ENCODE measurements at places on chromosomes 12 and 14.
A peak's percentile ranks its signal among the peaks of the same experiment; 100 is the strongest.

GRCh38 chr14:100560471-100560870 is 26.7 kb downstream of the BEGAIN start:
- no peak for DNase-seq

DNA sequence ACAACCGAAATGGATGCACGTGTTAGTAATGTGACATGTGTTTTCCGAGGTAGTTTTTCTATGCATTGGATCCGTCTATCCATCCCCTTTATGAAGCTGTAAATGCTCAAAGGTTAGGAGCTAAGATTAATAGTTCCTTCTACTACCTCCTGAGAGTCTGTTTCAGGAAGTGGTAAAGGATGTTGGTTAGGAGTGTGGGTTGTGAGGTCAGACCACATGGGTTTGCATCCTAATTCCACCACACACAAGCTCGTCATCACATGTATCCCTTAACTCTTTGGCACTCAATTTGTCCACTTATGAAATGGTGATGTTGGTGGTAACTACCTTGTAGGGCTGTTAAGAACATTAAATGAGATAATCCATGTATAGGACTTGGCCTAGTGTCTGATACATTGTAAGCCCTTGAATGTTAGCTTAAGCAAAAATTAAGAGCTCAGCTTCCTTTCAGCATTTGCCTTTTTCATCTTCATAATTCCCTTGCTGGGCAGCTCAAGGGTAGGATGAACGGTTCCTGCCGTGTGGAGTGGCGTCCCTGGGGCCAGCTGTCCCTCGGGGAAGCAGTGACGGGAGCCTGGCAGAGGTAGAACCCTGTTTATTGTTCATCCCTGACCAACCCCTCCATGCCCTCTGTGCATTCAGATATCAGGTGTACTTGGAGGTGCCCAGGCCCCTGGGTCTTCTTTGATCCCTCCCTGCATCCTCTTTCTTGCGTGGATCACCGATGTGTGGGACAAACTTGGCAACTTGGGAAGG is 52.3 kb downstream of the TSPAN9 start:
- DNase-seq: peak; percentile 31

DNA sequence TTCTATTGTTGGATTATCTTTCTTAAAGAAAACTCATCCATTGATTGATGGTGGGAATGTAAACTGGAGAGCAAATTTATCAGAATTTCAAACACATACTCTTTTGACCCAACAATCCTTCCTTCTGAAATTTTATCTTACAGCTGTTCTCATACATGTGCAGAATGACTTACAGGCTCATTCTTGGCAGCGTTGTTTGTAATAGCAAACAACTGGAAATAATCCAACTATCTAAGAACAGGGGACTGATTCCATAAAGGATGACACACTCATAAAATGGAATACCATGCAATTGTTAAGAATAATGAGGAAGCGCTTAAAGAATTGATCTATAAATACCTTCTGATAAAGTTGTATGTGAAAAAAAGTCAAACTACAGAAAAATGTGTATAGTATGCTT is 24.0 kb downstream of the RHOJ start:
- DNase-seq: no peak

GRCh38 chr14:100106250-100107112 is 41.3 kb downstream of the EVL start:
- DNase-seq: no peak

All from RCC 7860 (cell line).